ENCODE measurements at places on chromosomes 2 and 18. TPM values are rescaled to one million over a fixed set of nuclear protein-coding genes. Genes with fewer than 3 reads are reported as not detected.

DNA sequence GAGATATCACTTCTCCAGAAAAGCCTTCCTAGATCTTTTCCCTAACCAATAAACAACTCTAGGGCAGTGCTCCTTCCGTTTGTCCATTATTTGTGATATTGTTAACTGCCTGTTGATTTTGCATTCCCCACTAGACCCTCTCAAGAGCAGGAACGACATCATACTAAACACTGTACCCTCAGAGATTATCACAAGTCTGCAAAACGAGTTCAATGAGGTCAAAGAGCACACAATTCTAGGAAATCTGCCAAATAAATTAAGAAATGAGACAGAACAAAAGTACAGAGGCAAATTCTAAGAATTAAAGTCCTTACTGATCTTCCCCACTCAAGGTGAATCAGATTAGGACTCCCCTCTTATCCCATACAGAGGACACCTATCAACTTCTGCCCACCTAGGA is 7.6 kb downstream of the RTTN start:
- DNase-seq, result no peak

The HOXD4 gene
- not detected for total RNA-seq

DNA sequence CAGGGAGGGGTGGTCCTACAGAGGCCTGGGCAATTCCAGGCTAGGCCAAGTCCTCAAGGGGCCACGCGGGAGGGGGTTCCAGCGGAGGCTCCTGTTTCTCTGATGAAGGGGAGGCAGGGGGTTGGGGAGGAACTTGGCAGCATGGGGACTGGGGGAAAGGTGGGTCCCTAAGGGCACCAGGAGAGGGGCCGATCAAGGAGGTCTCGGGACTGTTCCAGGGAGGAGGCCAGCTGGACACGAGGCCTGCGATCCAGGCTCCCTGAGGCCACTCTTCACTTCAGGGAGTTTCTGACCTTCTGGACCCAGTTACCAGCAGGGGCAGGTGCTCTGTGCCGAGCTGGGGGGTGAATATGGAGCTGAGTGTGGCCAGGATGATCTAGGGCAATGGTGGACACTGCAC is 71.5 kb downstream of the ASB1 start:
- DNase-seq, result no peak

The KCNG2 gene
- not detected for total RNA-seq

- no peak for DNase-seq
These were observed 66.3 kb upstream of the DARS1 start for GRCh38 chr2:136051725-136052048.

The FAM237A gene
- not detected for total RNA-seq

DNA sequence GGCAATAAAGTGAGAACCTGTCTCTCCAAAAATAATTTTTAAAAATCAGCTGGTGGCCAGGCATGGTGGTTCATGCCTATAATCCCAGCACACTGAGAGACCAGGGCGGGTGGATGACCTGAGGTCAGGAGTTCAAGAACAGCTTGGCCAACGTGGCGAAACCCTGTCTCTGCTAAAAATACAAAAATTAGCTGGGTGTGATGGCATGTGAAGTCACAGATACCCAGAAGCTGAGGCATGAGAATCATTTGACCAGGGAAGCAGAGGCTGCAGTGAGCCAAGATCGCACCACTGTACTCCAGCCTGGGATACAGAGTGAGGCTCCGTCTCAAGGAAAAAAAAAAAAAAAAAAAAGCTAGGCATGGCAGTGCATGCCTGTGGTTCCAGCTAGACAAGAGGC is 7.4 kb upstream of the GPR75 start:
- DNase-seq, result no peak

DNA sequence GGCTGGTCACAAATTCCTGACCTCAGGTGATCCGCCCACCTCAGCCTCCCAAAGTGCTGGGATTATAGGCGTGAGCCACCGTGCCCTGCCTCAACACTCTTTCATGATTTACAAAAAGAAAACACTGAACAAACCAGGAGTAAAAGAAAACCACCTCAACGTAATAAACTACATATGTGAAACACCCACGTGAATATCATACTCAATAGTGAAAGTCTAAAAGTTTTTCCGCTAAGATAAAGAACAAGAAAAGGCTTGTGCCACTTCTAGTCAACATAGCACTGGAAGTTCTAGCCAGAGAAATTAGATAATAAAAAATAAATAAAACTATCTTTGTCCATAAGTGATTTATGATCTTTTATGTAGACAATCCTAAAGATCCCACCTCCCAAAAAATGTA is 68.5 kb downstream of the ROCK2 start:
- no peak for DNase-seq

All from activated naive CD4-positive, alpha-beta T cell treated with anti-CD3 and anti-CD28 coated beads, Interleukin-2, amount 50 U/mL, for 72 hours (primary cell).